ENCODE measurements at places on chromosomes 13 and 19.

DNA sequence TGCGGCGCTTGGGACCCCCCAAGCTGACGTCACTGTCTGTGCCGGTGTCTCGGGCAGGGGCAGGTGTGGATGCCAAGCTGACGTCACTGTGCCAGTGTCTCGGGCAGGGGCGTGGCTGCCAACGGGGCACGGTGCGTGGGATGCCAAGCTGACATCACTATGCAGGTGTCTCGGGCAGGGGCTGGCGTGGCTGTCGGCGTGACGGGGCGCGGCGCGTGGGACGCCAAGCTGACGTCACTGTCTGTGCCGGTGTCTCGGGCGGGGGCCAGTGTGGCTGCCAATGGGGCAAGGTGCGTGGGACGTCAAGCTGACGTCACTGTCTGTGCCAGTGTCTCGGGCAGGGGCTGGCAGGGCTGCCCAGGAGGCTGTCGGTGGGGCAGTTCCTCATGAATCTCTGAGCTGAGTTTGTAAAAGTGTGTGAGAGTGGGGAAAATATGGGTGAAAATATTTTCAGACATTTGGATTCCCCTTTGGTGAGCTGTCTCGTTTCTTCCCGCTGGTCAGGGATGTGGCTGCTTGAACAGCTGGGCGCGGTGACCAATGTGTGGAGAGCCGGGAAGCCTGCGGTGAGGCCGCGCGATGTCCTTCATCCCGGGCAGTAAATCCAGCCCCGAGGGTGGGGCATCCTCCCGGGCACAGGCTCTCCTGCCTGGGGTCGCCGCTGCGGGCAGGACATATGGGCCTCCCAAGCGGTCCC is 25.2 kb downstream of the MCF2L start:
- no peak for DNase-seq

GRCh38 chr13:81917810-81918209 is 1576.9 kb upstream of the SPRY2 start:
- no peak for DNase-seq

GRCh38 chr13:28406733-28407266 is 88.1 kb downstream of the FLT1 start:
- DNase-seq: no peak

GRCh38 chr13:94917824-94918223 is 205.5 kb upstream of the SOX21 start:
- DNase-seq: no peak

DNA sequence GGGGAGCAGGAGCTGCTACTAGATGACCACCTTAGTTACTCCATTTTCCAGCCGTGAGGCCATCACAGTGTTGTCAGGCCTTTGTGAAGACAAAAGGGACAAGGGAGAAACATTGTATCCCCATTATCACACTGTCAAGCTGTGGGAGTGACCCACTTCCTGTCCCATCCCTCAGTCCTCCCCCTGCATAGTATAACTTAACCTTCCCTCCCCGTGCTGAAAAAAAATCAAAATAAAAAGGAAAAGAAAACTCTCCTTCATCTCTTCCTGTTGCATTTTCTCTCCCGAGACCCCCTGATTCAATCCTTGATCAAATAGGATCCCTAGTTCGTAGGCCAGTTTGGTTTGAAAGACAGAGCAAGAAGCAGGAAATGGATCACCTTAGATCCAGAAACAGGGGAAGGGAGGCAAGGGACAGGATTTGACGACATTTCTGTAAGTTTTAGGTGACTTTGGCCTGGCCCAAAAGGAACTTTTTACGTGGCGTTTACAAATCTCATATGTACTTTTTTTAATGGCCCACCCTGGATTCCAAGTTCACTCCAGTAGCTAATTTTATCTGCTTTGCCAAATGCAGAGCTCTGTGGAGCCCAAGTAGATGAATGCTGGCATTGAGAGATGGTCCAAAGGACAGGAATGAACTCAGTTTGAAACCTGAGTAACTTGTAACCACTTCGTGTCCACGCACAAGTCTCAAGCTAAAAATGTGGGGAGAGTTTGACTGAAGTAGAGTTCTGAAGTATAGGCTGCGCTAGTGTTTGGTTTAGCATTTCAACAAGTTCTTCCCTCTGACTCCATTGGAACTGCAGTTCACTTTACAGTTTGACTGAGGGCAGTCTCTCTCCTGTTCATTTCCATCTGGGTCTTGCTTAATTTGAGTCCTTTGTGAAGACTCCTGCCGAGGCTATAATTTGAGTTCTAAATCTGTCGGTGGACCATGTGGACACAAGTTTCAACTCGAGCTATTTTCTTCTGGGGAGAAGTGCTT is 16.6 kb upstream of the GATAD2A start:
- DNase-seq: no peak

All from DMS153 (cell line).